ENCODE measurements at places on chromosomes 12 and 14. TPM values are rescaled to one million over a fixed set of nuclear protein-coding genes. Genes with fewer than 3 reads are reported as not detected.

The KRT72 gene
- 0.12 TPM for polyA plus RNA-seq

The DCN gene
- 459 TPM for polyA plus RNA-seq

The CD69 gene
- 3.4 TPM for polyA plus RNA-seq

The CCDC175 gene
- polyA plus RNA-seq, result 0.54 TPM

The NEUROD4 gene
- not detected for polyA plus RNA-seq

The HIGD1C gene
- not detected for polyA plus RNA-seq

The IFI27 gene
- polyA plus RNA-seq, result 15.4 TPM

The DDX51 gene
- 14.8 TPM for polyA plus RNA-seq

The KRT85 gene
- not detected for polyA plus RNA-seq

The SERPINA9 gene
- not detected for polyA plus RNA-seq

The HSP90AA1 gene
- polyA plus RNA-seq, result 768 TPM

The KCNC2 gene
- polyA plus RNA-seq, result 0.40 TPM

The PMCH gene
- 0.39 TPM for polyA plus RNA-seq

The PLEKHH1 gene
- 43.9 TPM for polyA plus RNA-seq

The BMAL2 gene
- 6.7 TPM for polyA plus RNA-seq

DNA sequence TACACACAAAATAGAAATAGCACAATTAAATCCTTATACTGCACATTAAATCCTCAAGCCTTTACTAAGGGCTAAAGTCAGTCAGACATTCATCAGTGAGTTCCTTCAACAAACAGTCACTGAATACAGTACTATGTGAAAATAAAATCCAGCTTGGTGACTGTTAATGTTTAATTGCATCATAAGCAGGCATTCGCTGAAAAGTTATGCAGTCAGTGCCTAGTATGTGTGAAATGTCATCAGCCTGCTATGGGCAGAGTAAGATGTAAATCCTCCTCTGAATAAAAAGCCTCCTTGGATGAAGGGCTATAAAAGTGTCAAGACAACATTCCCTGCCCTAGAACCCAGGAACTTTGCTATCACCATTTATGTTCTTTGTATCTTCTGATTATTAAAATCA is 116.4 kb downstream of the PRICKLE1 start:
- no peak for DNase-seq

- DNase-seq, result no peak
These were observed 18.0 kb downstream of the XRCC3 start for GRCh38 chr14:103697206-103697602.

- DNase-seq, result no peak
These were observed 1002.3 kb downstream of the TMEM121 start for GRCh38 chr14:106528717-106529116.

DNA sequence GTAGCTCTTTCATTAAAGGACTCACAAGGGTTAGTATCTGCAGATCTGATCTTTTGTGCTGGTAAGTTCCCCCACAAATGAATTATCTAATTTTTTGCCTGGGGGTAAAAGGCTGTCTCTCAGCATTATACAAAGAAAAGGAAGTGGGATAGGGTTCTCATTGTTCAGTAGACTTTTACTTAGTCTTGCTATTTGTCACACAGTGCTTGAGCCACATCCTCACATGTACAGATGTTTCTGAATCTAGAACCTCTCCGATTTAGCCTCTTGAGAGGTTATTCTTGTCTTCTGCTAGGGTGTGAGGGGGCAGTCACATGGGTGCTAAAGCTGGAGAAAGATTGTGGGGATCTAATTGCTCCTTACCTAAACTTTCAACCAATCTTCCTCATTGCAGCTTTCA is 93.0 kb downstream of the SLC41A2 start:
- DNase-seq, result no peak

DNA sequence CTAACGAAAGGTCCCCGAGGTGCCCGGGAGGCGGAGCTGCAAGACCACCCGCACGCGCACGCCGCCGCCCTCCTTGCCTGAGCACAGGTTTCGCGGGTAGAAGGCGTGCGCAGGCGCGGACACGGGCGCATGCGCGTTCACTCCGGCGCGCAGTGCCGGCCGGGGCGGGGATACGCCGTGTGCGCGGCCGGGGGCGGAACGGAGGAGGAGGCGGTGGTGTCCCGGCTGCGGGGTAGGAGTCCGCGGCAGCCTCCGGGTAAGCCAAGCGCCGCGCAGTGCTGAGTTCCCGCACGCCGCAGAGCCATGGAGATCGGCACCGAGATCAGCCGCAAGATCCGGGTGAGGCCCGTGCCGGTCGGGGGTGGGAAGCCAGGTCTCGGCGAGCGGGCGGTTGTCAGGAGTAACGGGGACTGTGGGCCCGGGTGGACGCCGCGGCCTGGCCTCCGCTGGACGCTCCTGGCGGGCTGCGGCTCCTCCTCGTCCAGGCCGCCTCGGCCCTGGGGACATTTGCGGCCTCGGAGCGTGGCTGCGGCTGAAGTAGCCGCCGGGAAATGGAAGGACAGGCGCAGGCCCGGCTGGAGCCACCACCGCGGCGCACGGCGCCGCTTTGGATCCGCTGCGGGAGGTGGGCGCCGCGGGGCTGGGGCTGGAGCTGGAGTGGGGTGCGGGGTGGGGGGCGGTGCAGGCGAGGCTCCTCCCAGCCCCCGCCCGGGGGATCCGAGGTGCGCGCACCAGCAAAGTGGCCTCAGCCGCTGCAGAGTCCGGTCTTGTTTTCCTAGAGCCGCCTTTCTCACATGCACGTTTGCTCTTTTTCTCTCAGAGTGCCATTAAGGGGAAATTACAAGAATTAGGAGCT is at the start of gene ZC3H14:
ZC3H14 (plus strand) TSS at position 207 of the 856 bp plus-strand sequence; CDS start at position 304, 97 bp downstream.
- DNase-seq, result peak; percentile 88

GRCh38 chr12:112967306-112967705 is 11.0 kb upstream of the OAS2 start:
- no peak for DNase-seq

GRCh38 chr12:91640021-91640420 is 457.4 kb upstream of the DCN start:
- DNase-seq, result no peak

DNA sequence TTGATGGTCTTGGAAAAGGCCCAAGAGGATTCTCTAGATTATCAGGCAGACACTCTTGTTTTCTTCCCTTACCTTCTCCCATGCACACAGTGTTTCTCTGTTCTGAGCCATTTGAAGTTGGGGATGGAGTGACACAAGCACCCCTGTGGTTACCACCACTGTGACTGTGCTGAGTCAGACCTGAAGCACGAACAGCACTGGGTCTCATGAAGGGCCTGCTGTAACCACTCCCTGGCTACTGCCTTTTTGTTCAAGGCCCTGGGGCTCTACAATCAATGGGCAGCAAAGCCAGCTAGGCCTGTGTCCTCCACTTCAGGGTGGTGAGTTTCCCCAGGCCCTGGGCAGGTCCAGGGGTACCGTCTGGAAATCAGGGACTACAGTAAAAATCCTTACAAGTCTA is 65.5 kb downstream of the TSPAN8 start:
- no peak for DNase-seq

DNA sequence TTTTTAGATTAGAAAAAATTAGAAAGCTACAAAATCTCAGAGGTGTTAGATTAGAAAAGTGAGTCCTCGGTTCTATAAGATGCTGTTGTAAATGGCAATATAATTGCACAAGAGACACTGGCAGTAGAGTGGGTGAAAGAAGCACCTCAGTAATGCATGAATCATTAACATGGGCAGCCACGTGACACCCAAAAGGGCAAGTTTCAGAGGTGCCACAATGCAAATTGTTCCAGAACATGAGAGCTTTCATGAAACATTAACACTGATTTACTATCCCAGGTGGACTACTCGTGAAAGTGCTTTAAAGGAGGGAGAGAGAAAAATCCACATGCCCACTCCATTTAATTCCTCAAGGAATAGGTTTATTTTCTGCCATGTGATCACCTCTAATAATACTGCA is 108.4 kb downstream of the PTPRR start:
- DNase-seq, result peak; percentile 22

DNA sequence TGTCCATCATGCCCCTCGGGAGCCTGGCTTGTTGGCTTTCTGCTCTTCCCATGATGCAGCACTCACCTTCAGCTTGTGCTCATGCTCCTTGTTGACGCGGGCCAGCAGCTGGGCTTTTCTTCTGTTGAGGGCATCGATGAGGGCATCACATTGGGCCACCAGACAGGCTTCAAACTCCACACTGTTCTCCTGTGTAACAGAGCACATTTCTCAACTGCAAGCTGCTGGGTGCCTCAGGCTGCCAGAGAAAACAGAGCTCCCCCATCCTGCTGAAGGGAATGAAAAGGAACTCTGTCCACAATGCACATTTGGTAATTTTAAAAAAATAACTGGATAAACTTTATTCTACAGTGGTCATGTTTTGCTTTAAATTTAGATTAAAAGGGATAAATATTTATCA is 72.1 kb downstream of the TRIM9 start:
- DNase-seq, result no peak

DNA sequence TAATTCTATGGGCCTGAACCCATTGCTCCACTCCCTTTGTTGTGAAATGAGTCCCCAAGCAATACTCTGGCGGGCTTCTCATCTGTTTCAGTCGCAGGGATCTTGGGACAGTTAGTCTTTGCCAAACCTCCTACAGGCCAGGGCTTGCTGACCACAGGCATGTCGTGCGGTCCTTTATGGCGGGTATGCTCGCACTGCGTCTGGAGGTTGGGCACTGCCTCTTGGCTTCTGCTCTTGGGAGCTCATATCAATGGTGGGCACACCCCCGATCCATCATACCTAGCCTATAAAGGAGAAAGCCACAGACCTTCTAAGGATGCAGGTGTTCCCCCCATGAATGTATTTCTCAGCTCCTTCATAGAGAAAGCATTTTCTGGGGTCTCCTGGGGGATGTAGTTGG is 99.3 kb downstream of the AACS start:
- no peak for DNase-seq

DNA sequence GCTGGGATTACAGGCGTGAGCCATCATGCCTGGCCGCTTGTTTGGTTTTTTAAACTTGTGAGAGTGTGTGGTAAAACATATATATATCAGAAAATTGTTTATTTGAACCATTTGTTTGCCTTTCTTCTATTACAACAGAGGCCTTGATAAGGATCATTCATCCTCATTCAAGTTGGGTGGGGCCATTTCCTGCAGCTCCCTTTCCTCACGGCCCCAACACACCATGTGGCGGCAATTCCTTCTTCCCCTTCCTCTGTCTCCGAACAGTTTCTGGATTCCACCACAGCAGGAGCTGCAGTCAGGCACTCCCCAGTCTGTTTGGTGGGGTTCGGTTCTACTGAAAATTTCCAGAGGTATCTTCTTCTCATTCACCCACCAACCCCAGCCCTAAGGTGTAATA is 42.0 kb upstream of the RASSF3 start:
- no peak for DNase-seq

DNA sequence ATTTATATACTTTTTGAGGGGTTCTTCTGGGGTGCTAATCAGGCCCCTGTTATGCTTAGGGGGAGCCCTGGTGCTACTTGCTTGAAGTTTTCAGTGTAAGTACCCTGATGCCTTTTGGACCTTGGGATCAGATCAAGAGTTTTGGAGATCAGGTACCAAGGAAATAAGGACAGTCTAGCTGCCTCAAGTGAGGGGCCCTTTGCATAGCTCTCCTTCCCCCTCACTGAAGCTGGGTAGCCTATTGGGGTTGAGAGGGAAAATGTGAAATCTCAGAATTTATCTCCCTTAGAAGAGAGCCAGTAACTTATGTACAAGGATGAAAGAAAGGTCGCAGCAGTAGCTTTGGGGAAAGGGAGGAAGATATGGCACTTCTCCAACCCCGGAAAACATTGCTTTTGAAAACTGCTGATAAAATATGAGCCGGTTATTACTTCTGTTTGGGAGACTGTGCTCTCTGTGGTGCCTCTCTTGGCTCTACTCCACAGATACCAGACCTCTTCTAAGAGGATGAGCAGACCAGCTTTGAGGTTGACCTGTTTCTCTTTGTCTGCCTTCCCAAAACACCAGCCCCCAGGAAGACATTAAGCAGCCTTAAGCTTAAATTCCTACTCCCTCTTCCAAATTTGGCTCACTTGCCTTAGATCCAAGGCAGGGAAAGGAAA is 8.8 kb upstream of the AMHR2 start:
- DNase-seq, result no peak

DNA sequence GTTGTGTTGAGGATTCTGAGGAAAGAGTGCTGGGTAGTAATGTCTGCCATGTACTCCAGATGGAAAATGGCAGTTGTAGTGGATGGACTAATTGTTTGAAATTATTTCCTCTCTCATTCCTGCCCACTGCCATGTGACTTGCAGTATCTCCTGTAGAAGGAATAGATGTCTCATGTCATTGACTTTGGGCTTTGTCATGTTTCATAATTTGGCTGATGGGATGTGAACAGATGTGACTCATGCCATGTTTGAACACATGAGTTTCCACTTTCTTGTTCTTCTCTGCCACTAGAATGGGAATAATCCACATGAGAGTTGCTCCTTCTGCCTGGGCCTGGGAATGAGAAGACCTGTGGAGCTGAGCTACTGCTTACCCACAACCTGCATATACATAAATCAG is 2.4 kb upstream of the CALCOCO1 start:
- no peak for DNase-seq

DNA sequence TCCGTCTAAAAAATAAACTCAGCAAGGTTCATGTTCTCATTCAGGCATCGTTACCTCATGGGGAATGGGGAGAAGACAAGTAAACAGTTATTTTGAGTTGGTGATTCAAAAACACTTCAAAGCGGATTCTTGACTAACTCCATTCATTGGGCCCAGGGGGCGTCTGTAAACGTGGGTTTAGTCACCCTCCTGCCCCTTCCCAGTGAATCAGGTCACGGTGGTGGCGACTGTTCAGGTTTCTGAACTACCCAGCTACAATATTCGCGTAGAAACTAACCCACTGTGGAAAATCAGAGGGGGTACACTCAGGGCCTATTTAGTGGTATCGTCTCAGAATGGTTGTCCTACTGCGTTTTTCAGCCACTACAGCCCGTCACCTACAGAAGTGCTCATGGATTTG is 15.2 kb downstream of the OR6S1 start:
- no peak for DNase-seq

GRCh38 chr12:46303039-46303666 is 34.3 kb upstream of the SLC38A1 start:
- peak; percentile 9 for DNase-seq

GRCh38 chr14:60594062-60594461 is 55.2 kb downstream of the SIX1 start:
- no peak for DNase-seq

GRCh38 chr12:19485240-19485639 is 45.9 kb downstream of the AEBP2 start:
- DNase-seq, result no peak

DNA sequence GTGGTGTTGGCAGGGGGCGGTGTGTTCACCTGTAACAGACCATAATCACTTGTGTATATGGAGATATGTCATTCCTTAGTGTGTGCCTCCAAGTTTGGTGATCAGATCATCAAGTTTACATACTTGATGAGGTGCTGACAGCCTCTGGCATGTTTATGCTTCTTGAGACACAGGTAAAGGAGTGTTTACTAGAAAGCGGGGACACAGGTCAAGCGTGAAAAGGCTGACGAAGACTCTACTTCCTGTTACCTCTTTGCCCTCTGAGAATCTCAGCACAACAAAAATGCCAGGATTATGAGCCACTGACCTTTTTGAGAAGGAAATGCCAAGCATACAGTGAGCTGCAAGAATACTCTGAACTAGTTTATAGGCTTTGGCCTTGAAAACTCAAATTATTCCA is 29.6 kb downstream of the PRDM4 start:
- no peak for DNase-seq

Measured in renal cortex interstitium (tissue), 15 donors.